ENCODE measurements at places on chromosomes 11 and 22. TPM values are rescaled to one million over a fixed set of nuclear protein-coding genes. Genes with fewer than 3 reads are reported as not detected.

Gene EI24
- 57.5 TPM for total RNA-seq

Gene LRP4
- total RNA-seq = 17.0 TPM

Gene RFPL3
- not detected for total RNA-seq

GRCh38 chr11:47394050-47394321, 14.4 kb upstream of the SLC39A13 start:
- DNase-seq = peak; percentile 93

- DNase-seq = peak; percentile 62
Measured at GRCh38 chr22:45580726-45581381, 78.2 kb downstream of the FBLN1 start.

DNA sequence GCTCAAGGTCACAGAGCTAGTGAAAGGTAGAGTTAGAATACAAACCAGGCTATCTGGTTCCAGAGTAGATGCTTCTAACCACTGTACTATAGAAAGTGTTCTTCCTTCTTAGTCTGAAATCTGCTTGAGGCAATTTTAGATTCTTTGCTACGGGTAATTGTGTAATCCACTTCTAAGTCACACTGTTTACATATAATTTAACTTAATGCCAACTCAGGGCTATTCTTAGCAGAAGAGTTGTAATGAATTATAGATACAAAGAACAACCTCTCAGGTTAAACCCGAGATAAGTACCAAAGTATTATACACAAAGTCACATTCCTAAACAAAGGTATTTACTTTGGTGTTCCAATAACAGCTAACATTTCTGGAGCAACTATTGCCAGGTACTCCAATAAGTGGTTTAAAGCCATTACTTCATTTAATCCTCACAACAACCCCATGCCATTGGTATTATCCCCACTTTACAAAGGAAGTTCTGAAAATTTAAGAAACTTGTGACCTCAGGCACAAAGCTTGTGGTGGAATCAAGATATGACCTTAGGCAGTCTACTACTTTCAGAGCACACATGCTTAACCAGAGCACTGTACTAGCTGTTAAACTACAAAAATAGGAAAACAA, 31.1 kb upstream of the DDI1 start:
- no peak for DNase-seq

DNA sequence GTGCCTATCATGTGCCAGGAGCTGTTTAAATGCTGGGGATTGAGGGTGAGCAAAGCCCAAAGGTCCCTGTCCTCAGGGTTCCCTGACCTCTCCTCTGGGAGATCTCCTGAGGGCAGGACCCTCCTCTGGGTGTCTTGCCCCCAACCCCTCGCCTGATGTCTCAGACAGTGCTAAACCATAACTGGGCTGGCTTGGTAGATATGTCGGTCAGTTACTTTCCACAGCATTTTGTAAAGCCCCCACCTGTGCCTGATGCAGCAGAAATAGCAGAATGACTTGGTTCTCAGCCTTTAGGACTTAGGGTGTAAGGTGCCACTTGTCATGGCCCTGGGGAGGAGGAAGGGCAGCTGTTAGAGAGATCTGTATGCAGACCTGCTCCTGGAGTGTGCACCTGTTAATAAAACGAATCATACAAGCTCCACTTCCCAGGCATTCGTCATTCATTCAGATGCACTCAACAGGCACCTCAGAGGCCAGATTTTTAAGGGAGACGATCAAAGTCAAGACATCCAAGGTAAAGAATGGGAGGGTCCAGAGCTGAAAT, 88.1 kb downstream of the TP53I11 start:
- DNase-seq = no peak

DNA sequence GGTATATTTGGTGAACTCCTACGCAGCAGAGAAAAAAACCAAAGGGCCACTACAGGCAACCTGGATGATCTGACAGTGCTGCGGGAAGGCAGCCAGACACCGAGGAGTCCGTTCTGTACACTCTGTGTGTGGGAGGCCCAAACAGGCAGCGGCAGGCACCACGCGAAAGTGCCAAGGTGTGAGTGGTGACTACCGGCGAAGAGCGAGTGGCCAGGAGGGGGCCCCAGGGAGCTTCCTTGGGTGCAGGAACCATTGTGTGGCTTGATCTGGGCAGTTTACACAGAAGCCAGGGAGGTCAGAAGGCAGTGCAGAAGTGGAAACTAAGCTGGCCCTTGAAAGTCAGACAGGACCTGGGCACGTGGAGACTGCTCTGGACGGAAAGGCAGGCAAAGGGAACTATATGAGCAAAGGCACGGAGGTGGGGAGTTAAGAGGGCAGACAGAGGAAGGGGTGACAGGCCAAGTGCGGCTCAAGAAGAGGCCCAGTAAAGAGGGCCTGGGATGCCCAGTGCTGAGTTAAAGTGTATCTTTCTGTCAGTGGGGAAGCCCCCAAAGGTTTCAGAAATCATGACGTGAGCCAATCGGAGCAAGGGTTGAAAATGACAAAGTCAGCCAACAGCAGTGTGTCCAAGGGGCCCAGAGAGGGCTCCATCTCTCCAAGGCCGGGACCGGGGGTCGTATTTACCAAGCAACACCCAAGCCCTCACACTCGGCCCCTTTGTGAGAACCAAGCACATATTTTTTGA, 10.6 kb downstream of the TMEM184B start:
- DNase-seq = peak; percentile 87

DNA sequence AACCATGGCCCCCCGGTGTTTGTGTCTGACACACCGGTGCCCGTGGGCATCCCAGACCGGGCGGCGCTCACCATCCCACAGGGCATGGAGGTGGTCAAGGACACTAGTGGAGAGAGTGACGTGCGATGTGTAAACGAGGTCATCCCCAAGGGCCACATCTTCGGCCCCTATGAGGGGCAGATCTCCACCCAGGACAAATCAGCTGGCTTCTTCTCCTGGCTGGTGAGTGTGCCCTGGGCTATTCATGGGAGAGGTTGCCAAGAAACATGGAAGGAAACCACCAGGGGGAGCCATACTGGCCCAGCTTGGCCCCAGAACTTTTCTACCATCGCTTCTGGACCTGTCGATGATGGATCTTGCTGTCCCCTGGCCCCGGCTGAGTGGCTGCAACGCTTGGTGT, 36.5 kb downstream of the PRDM11 start:
- DNase-seq = no peak

- DNase-seq = no peak
Measured at GRCh38 chr22:21082248-21082647, 36.5 kb downstream of the LRRC74B start.

DNA sequence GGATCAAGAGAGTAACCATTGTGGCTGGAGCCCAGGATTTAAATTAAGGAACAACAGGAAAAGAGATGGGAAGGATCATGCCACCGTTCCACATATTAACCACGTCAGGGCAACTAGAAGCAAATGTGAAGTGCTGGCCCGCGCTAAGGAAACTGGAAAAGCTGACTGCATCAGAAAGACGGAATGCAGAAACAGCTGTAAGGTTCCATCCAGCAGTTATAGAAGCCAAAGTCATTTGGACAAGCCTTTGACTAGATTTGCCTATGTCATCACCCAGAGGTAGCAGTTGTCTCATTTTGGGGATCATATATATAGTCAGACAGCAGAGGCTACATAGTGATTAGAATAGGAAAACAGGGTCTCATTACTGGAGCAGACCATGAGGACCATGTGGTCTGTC, 43.0 kb upstream of the CRTAM start:
- no peak for DNase-seq

DNA sequence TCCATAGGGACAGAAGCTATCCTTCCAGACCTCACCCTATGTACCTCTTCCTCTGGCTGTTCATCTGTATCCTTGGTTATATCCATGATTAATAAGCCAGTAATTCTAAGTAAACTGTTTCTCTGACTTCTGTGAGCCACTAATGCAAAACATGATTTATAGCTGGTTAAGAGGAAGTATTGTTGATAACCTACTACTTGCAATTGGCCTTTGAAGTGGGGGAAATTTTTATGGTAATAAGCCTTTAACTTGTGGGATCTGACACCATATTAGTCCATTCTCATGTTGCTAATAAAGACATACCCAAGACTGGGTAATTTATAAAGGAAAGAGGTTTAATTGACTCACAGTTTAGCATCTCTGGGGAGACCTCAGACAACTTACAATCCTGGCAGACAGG, 21.9 kb downstream of the CASP12 start:
- no peak for DNase-seq

DNA sequence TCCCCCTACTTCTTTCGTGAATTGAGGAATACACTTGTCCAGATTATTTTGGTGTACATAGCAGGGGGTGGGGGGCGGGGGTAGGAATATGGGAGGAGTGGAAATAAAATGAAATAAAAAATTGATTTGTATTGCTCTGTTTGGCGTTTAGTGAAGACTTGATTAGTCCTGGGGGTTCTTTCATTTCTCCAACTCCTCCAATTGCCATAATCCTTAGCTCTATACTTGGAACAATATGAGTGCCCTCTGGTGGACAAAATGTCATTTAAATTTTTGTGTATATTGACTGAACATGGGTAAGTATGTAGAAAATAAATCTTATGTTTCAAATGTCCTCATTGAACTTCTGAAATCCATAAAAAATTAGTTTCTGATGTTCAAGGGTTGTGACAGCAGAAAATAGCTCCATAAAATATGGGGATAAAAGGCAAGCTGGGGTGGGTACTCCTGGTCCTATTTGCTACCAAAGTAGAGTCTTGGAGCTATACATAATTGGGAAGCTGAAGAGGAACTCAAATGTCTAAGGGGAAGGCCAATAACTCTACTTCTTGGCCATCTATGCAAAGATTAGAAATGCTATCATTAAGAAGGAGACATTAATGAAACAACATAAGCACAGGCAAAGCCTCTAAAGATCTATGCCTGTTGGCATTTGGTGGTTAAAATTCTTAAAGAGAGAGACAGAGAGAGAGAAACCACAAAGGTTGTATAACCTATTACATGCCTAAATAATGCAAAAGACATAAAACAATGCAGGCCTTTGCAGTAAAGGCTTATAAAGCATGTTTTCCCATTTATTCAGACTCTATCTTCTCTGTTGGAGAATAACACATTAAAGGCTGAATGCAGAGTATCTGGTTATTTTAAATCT, 421.6 kb downstream of the METTL15 start:
- DNase-seq = no peak

- DNase-seq = no peak
Measured at GRCh38 chr11:113603277-113604059, 102.6 kb downstream of the TMPRSS5 start.

DNA sequence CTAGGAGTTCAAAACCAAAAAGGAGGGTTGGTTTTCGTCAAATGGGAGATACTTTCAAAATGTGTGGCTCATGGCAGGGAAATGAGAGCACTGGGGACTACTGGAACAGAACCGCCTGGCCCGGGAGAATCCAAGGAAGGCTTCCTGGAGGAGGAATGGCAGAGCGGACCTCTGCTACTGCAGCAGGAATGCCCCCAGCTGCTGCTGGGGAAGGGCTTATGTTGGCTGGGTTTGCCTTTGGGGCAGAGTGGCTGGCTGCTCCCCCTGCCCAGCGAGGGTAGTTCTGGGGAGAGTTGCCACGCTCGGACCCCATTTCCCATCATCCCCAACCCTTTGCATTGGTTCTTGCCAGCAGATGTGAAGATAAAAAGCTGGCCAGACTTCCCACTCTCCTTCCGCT, 10.6 kb upstream of the APOBEC3A start:
- DNase-seq = no peak

GRCh38 chr11:80843266-80843974, 1402.6 kb upstream of the TENM4 start:
- no peak for DNase-seq

DNA sequence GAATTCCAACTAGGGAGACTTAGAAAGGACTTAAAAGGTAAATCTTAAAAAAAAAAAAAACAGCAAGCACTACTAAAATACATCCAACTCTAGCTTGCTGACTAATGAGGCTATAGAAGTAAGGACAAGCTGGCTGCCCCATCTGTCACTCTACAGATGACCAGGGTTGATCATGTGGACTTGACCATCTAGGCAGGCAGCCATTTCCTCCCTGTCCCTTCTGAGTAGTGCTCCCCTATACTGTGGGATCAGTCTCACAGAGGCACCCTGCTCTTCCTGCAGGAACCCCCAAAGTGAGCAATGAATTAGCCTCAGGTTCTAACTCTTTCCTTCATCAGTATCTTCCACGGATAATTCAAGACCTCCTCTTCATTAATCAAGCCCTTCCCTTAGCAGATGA, 12.3 kb downstream of the SLC1A2 start:
- no peak for DNase-seq

DNA sequence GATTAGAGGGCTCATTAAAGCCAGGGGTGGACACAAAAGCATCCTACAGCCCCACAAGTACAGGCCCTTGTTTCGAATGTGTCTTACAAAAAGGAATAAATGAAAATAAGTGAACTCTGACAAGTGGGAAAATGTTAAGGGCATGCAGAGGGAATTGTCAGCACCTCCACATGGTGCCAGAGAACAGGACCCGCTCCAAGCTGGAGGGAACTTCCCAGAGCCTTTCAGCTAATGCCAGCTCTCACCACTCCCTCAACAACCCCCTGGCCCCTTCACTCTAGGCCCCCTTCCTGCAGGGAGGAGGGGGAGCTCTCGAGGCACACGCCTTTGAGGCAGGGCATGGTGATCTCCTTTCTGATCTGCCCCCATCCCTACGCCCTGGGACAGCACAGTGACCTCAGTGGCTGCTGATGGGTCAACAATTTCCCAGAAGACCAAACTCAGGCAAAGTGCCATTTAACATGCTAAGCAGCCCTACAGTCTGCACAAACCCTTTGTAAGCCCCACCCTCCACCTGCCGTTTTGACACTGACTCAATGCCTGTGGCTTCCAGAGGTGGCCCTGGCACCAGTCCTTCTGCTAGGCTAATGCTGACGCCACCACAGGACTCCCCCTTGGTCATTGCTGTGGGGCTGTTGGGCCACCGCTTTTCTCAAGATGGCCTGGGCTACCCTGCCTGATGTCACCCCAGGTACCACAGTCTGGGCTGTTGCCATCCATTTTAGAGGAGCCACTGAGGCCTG, 12.5 kb upstream of the CHST1 start:
- DNase-seq = peak; percentile 54

Data from spleen (tissue), 13 donors.